Effector CD8-positive, alpha-beta T cell (primary cell): ENCODE measurements at places on chromosomes 3 and 15.

GRCh38 chr15:74422265-74422651 lies 11.5 kb downstream of the SEMA7A start:
- DNase-seq, result no peak

- no peak for DNase-seq
Measured at GRCh38 chr15:20643829-20644425, 102.3 kb upstream of the GOLGA6L6 start.

- DNase-seq, result no peak
Measured at GRCh38 chr3:183354874-183355273, 73.5 kb downstream of the MCF2L2 start.

- no peak for DNase-seq
Measured at GRCh38 chr3:105836533-105836932, 32.3 kb downstream of the CBLB start.

DNA sequence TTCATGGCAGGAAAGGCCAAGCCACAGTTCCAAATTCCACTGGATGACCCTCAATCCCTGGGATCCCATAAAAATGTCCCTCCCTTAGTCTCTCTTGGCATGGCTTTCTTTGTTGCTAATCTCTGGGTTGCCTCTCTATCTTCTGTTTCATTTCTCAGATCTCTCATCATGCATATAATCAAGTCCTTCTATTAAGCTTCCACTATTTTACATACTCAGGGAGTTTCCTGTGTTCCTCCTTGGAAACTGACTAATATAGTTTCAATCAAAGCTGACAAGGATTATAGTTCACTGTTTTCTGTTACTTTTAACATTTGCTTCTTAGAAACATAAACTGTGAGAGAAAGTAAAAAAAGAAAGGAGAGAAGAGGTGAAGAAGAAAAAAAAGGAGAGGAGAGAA lies 113.8 kb upstream of the COL8A1 start:
- DNase-seq, result no peak

- DNase-seq, result no peak
Measured at GRCh38 chr3:11245827-11246662, 26.2 kb upstream of the ATG7 start.

- DNase-seq, result no peak
Measured at GRCh38 chr3:88225326-88226008, 75.7 kb downstream of the C3orf38 start.
